ENCODE measurements at places on chromosomes 16 and 17.

- DNase-seq, result peak; percentile 39
Observed at GRCh38 chr17:39872751-39873150, 4.7 kb downstream of the ZPBP2 start.

DNA sequence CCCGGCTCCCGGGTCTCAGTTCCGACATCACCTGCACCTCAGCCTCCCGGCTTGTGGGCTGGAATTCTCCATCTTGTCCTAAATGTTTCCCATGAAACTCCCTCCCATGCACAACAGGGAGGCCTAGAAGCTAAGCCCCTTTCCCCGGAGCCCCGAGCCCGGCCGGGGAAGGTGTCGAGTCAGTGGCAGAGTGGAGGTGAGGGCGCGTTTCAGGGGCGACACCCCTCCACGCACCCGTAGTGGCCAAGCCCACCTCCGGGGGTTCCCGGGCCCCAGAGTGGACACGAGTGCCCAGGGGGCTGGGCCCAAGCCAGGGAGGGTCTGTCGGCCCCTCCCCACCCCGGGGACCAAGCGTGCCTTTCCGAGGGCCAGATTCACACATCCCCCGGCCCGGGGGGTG is 25.0 kb upstream of the C1QTNF8 start:
- no peak for DNase-seq

- no peak for DNase-seq
Observed at GRCh38 chr17:62625870-62626200, 1.6 kb upstream of the MRC2 start.

DNA sequence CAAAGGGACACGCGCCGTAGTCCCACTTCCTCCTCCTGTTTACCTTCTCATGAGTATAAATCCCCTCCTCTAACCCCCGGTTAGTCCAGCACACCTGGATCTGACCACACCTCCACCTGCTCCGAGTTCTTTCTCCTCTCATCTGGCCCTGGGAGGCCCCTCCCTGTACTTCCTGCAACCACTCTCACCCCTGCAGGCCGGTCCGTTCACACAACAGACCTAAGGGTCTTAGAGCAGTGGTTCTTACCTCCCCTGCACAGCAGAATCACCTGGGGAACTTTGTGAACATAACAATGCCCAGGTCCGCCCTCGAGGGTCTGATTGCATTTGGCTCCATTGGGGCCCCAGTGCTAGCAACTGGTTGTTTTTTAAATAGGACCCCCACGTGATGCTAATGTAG is 24.8 kb downstream of the TMEM114 start:
- peak; percentile 33 for DNase-seq

- DNase-seq, result no peak
Observed at GRCh38 chr16:56163938-56164337, 27.4 kb upstream of the GNAO1 start.

- DNase-seq, result no peak
Observed at GRCh38 chr17:59370593-59371299, 39.3 kb downstream of the YPEL2 start.

DNA sequence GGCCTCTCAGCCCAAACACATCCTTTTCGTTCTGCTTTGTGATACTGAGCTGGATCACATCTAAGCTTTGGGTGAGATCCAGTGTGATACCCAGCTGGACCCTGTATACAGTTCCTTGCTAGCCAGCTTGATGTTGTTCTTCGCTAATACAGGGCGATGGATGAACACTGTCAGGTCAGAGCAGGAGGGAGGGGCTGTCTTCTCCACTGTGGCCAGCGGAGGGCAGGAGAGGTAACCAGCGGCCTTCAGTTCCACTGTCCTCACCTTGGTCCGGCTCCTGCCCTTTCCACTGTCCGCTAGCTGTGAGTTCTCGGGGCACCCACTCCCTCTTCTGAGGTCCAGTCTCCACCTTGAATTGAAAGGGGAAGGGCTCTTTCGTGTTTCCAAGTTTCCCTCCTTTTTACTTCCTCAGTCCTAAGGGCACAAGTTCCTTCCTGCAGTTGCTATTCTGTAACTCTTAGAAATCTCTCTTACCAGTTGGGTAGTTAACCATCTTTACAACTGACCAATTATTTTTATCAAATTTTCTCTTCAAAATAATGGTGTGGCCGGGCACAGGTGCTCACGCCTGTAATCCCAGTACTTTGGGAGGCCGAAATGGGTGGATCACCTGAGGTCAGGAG is 3.0 kb upstream of the ZNF213 start:
- DNase-seq, result peak; percentile 51

- no peak for DNase-seq
Observed at GRCh38 chr16:76277460-76278030, 344 bp downstream of the CNTNAP4 start.

GRCh38 chr16:49838441-49839016 is 17.4 kb downstream of the ZNF423 start:
- no peak for DNase-seq

GRCh38 chr16:50814541-50814940 is 72.7 kb downstream of the CYLD start:
- no peak for DNase-seq

GRCh38 chr17:550463-551180 is 164.0 kb downstream of the VPS53 start:
- DNase-seq, result no peak

GRCh38 chr16:53068423-53068833 is 13.6 kb downstream of the CHD9 start:
- DNase-seq, result no peak

- no peak for DNase-seq
Observed at GRCh38 chr16:57794849-57795430, 7.4 kb downstream of the KIFC3 start.

- no peak for DNase-seq
Observed at GRCh38 chr16:5175266-5175665, 77.7 kb upstream of the EEF2KMT start.

GRCh38 chr17:42682722-42683403 is 532 bp downstream of the CNTNAP1 start:
- DNase-seq, result peak; percentile 60

DNA sequence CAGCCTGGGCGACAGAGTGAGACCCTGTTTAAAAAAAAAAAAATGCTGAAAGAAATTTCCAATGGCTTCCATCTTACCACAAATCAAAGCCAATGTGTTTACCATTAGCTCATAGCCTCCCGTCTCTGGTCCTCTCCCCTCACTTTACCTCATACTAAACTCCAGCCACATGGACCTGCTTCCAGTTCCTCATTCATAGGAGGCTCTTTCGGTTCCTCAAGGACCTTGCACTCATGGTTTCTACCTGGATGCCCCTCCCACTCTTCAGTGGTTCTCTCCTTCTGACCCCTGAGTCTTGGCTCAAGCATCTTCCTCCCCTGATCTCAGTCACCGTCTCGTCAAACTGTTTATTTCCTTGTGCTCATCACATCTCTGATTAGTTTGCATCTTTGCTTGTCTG is 3.8 kb upstream of the DEF8 start:
- DNase-seq, result no peak

DNA sequence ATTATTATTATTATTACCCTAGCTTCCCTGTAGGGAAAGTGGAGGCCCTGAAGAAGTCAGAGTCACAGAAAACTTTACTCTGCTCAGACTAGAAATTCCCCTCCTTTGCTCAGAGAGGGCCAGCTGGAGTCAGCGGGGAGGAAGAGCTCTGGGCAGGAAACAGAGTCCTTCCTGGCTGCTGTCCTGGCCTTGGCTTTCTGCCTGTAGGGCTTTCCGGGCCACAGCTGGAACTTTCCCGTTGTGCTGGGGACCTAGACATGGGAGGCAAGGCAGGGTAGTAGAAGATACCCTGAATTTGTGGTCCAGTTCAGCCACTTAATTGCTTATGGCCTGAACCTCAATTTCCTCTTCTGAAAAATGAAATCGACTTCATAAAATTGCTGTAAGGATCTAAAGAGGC is 14.0 kb upstream of the CCL2 start:
- peak; percentile 29 for DNase-seq

DNA sequence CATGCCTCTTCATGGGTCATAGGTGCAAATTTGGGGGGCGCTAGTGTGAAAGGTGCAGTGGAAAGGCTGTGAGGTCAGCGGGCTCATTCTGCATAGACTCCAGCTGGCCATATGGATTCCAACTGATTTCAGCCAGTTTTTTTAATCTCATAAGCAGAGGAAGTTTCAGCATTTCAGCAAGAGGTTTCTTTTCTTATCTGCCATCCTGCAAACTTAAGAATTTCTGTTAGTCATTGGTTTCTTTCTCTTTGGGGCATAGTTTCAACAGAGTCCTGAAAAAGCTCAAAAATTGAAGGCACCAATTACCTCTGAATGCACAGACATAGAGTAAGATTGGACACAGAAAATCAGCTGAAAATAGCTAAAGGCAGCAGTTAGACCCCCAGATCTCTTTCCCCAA is 16.2 kb upstream of the ALOX15 start:
- no peak for DNase-seq

GRCh38 chr16:64957246-64957645 is 164.6 kb downstream of the CDH11 start:
- DNase-seq, result no peak

DNA sequence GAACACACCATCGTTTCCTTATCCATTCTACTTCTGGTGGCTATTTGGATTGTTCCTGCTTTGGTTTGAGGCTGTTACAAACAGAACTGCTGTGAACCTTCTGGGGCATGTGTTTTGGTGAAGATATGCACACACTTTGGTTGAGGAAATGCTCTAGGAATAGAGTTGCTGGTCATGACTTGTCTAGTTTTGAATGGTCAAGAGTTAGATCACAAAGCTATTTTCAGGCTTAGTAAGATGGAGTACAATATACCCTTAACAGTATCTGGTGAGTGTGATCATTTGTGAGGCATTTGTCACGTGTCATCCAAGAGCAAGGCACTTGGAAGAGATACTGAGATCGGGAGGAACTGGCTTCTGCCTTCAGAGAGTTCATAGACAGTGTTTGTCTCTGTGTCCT is 47.0 kb upstream of the CACNG5 start:
- DNase-seq, result no peak

All from small intestine (tissue), 16 donors.